ENCODE measurements at places on chromosomes 13 and 19.
A peak's percentile ranks its signal among the peaks of the same experiment; 100 is the strongest.

DNA sequence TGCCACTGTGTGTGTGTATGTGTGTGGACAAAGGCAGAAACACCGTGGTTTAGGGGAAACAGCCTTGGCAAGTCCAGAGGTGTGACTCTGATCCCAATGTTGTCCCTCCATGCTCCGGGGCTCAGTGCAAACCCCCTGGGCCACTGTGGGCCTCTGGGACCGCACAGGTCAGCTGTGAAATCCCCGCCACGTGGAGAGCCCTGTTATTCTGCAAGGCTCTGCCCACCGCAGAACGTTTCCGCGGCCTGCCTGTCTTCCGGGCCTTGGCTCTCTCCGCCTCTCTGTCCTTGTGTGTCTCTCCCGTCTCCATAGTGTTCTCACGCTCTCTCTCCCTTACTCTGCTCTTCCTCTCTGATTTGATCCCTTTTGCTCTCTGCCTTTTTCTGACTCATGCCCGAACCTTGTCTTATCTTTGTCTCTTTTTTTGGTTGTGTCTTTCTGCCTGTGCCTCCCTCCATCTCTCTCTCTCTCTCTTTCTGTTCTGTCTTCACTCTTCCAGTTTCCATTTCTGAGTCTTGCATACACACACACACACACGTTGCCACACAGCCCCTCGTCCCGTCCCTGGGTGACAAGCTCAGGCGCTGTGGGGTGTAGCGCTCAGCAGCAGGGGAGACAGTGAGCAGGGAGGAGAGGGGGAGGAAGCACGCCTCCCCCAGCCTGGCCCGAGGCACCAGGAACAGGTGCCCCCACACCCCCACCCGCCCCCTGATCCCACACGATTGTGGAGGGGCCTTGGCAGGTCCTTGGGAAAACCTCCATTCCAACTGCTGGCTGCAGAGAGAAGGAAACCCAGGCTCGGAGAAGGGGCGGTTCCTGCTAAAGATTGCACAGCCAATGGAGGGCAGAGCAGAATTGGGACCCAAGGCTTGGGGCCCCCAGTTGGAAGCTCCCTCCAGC lies 3.0 kb downstream of the TTYH1 start:
- no peak for DNase-seq

- no peak for DNase-seq
Measured at GRCh38 chr13:110583178-110583865, 21.8 kb upstream of the RAB20 start.

GRCh38 chr13:94992036-94992960 lies 280.0 kb upstream of the SOX21 start:
- no peak for DNase-seq

DNA sequence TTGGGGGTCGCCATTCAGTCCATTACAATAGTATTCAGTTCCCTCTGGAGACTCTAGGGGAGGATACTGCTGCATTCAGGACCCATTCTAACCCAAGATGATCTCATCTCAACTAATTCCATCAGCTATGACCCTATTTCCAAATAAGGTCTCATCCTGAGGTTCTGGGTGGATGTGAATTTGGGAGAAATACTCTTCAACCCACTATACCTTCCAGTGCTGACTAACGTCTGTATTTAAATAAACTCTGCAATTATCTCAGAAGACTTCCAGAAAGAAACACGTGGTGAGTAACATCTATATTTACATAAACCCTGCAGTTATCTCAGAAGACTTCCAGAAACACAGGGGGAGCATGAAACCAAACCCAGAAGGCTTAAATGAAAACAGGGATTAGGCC lies 1300.7 kb downstream of the PCDH9 start:
- no peak for DNase-seq

DNA sequence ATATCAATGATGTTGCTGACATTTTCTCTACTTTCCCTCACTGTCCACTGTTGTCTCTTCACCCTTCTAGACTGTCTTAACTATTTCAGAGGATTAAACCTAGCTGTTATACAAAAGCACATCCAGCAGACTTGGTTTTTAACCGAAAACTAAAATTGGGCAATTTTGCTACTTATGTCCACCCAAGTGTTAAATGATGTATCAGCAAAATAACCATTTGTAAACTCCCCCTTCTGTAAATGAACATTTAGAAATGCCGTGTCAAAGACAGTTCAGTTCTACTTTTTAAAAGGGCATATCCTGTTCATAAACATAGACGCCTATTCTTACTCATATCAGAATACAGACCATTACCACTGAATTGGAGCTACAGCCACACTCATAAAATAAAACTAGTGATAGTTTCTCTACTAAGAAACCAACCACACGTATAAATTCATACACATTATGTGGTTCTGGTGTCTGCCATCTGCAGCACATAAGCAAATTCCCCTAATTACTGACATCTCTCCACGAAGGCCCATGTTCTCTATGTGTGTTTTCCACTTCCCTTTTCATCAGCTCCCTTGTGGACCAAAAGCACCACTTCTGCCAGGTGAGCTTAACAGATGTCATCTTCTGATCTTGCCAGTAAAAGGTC lies 1091.8 kb downstream of the PCDH9 start:
- DNase-seq = no peak

DNA sequence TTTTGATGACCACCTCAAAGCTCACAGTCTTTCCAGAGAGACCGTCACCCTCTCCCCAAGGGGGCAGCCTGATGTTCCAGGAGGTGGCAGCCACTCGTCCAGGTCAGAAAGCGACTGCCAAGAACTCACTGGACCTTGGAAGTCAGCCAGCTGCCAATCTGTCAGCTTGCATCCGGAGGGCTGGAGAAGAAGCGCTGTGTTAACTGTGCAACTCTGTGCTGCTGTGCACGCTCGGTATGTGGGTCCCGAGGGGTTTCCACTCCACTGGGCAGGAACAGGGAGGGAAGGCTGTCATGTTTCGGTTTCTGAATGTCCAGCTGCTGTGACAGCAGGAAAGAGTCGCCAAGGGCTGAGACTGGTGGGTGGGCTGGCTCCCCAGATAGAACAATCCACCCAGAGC lies 89.2 kb downstream of the CACNA1A start:
- DNase-seq = peak; percentile 28

DNA sequence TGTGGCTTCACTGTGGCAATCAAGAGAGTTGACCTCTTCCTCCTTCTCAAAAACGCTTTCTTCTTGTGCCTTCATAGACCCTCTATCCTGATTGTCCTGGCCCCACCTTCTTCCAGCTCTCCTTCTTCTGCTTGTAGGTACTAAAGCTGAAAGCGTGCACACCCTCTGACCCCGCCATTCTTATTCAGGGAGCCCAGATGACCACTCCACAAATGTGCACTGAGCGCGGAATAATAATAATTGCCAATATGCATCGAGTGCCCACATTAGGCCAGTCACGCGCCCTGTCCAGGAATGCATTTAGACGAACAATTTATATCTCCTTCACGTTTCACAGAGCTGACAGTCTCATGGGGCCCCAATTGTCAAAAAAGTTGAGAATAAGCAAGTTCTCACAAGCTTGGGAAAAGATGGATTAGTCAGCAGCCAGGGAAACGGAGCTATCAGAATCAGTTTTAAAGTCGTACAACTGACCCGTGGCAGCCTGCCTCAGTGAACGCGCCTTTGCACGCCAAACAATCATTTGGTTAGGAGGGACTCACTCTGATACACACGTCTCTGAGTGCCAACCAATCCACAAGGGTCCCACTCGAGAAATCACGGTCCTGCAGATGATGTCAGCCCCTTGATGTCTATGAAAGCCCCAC lies 36.7 kb upstream of the PEG3 start:
- DNase-seq = no peak

DNA sequence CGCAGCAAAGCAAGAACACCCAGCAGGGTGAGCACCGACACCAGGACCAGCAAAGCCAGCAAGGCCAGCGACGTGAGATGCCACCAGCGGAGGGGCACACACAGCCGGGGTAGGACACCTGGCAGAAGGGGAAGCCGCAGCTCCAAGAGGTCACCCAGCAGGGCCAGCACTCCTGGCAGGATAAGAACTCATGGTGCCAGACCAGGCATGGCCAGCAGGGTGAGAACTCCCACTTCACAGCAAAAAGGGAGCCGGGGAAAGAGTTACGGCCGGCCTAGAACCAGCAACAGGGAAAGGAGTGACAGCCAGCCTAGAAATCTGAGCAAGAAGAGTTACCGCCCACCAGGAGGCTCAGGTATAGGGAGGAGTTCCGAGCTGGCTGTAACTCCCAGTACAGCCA lies 486 bp downstream of the SRRM5 start:
- DNase-seq = no peak

GRCh38 chr19:8557642-8558238 lies 19.5 kb downstream of the MYO1F start:
- no peak for DNase-seq

DNA sequence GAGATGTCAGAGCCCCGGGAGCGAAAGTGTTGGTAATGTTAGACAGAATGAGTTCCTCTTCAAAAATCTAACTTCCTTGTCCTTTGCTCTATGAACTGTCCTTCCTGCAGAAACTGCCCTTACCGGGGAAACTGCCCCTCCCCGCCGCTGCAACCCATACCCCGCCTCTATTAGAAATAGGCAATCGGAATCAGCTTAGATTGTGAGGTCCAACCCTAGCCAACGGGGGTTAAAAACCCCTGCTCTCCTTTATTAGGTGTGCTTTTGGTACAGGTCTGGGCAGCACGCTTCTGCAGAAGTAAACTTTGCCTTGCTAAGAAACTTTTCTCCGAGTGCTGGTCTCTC lies 11.5 kb upstream of the CAPNS1 start:
- no peak for DNase-seq

GRCh38 chr13:111371720-111372119 lies 51.3 kb downstream of the TEX29 start:
- DNase-seq = no peak

DNA sequence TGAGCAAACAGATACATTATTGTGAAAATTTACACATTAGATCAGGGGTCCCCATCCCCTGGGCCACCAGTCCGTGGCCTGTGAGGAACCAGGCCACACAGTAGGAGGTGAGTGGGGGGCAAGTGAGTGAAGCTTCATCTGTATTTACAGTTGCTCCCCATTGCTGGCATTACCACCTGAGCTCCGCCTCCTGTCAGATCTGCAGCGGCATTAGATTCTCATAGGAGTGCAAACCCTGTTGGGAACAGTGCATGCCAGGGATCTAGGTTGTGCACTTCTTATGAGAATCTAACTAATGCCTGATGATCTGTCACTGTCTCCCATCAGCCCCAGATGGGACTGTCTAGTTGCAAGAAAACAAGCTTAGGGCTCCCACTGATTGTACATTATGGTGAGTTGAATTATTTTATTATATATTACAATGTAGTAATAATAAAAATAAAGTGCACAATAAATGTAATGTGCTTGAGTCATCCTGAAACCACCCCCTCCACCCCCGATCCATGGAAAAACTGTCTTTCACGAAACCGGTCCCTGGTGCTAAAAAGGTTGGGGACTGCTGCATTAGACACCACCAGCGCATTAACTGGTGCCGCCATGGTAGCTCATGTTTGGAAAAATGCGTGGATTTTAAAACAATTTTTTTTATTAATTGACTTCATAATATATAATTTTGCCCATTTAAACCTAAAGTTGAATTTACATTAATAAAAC lies 51.7 kb downstream of the DGKH start:
- no peak for DNase-seq

DNA sequence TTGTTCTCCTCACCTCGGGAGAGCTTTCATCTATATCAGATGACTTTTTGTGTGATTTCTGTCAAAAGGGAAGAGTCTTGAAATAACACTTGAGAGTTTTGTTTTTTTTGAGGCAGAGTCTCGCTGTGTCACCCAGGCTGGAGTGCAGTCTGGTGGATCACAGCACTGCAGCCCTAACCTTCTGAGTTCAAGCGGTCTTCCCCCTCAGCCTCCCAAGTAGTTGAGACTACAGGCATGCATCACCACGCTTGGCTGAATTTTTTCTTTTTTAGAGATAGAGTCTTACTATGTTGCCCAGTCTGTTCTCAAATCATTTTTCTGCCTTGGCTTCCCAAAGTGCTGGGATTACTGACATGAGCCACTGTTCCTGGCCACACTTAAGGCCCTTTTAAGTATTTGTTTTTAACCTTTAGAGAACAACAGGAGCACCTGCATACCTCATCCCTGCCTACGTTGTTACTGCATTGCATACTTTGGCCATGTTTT lies 11.4 kb downstream of the NDFIP2 start:
- DNase-seq = no peak

DNA sequence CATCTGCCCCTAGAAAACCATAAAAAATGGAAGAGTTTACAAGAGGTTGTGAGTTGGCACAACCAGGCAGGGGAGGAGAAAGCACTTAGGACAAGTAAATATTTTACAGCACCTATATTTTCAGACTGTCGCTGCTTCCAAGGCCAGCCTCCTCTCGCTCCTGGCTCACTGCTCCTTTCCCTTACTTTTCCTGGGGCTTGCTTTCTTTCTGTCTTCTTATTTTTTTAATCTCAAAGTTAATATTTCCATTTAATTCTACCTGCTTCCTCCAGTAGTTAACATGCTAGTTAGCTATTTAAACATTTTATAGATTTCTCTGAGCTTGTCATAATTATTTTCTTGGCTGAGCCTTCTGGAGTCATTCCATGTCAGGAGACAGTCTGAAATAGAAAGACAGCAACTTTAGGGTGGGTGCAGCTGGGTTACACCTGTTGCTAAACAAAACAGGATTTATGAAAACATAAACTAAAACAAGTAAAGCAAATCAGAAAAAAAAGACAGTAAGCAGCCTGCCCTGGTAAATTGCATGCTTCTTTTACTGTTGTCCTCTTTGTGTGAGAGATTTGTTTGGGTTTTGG lies 330.1 kb downstream of the DLEU7 start:
- DNase-seq = no peak

- DNase-seq = no peak
Measured at GRCh38 chr19:2726904-2727639, 5.9 kb upstream of the DIRAS1 start.

DNA sequence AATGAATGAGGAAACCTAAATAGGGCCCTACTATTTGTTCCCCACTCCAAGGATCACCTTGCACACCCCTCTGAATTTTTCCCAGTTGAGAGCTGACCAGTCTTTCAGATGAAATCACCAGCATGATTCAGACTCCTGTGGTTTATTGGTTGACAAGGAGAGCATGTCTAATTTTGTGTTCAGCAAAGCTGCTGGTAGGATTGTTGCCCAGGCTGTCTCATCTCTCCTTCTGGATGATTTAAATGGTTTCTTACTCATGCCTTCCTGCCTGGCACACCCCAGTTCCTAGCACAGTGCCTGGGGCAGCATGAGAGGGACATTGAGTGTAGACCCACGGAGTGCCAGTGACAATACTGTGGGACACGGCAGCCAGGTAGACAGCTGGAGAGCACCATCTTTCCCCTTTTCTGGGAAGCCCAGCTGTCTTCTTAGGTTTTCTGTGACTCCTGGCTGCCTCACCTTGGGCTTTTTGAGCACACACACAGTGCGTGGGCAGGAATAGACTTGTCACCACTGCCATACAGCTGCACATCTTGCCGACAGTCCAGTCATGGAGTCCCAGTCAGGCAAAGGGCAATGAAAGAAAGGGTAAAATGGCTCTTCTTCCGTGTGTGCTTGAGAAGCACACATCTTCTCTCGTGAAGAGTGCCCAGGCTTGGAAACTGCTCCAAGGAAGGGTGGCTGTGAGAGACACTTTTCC lies 12.3 kb downstream of the FGF9 start:
- DNase-seq = no peak

- DNase-seq = no peak
Measured at GRCh38 chr19:50977626-50978025, 6.1 kb downstream of the KLK7 start.
